Activated CD4-positive, alpha-beta T cell treated with anti-CD3 and anti-CD28 coated beads for 36 hours (primary cell): ENCODE measurements at places on chromosomes 7 and 10. TPM values are rescaled to one million over a fixed set of nuclear protein-coding genes. Genes with fewer than 3 reads are reported as not detected.
A peak's percentile ranks its signal among the peaks of the same experiment; 100 is the strongest.

The TCAF2 gene
- total RNA-seq, result 50.6 TPM

The ALOX5 gene
- 0.21 TPM for total RNA-seq

The PNPLA8 gene
- 18.4 TPM for total RNA-seq

The FEZF1 gene
- total RNA-seq, result not detected

The WNT16 gene
- not detected for total RNA-seq

The BNIP3 gene
- total RNA-seq, result 200 TPM

The EVX1 gene
- not detected for total RNA-seq

DNA sequence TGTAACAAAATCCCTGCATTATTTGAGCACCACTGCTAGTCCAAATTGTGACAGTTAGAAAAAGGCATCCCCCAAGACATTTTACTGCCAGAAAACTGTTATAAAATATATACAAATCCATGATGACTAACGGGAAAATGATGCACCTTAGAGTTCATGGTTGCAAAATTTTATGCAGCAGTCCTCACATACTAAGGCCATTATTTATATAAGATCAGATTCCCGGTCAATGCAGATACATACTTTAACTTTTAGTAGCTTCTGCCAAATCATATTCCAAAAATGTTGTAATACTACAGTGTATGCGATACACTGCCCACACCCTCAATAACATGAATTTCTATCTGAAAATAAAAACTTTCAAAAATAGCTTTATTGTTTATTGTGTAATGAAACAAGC lies 239.9 kb upstream of the ZNF32 start:
- H3K4me1 ChIP-seq, result no peaks in the 10 kb centered on the region
- no peak for DNase-seq

- H3K27ac ChIP-seq, result no peak overlapping the region
- no peaks in the 10 kb centered on the region for H3K4me1 ChIP-seq
- no peaks in the 10 kb centered on the region for H3K36me3 ChIP-seq
- no peak overlapping the region for H3K4me3 ChIP-seq
These were observed 34.0 kb upstream of the CD36 start for GRCh38 chr7:80604436-80604835.

- peaks cover 25% of the 10 kb centered on the region for H3K36me3 ChIP-seq
- no peak overlapping the region for H3K4me3 ChIP-seq
These were observed 39.1 kb downstream of the NHLRC2 start for GRCh38 chr10:113893570-113893969.

- H3K27me3 ChIP-seq, result peaks cover 32% of the 10 kb centered on the region
- no peak overlapping the region for H3K27ac ChIP-seq
- no peaks in the 10 kb centered on the region for H3K4me1 ChIP-seq
These were observed 312.6 kb downstream of the WDR37 start for GRCh38 chr10:1368842-1369171.

GRCh38 chr10:6382081-6382480 lies 179.3 kb downstream of the PFKFB3 start:
- peaks cover 24% of the 10 kb centered on the region for H3K4me1 ChIP-seq
- H3K27ac ChIP-seq, result peak overlapping the region; percentile 86
- peak; percentile 66 for DNase-seq
- H3K27me3 ChIP-seq, result no peaks in the 10 kb centered on the region

GRCh38 chr7:6565655-6566054 lies 11.6 kb upstream of the ZDHHC4 start:
- H3K27ac ChIP-seq, result no peak overlapping the region
- H3K27me3 ChIP-seq, result no peaks in the 10 kb centered on the region
- H3K4me3 ChIP-seq, result no peak overlapping the region

DNA sequence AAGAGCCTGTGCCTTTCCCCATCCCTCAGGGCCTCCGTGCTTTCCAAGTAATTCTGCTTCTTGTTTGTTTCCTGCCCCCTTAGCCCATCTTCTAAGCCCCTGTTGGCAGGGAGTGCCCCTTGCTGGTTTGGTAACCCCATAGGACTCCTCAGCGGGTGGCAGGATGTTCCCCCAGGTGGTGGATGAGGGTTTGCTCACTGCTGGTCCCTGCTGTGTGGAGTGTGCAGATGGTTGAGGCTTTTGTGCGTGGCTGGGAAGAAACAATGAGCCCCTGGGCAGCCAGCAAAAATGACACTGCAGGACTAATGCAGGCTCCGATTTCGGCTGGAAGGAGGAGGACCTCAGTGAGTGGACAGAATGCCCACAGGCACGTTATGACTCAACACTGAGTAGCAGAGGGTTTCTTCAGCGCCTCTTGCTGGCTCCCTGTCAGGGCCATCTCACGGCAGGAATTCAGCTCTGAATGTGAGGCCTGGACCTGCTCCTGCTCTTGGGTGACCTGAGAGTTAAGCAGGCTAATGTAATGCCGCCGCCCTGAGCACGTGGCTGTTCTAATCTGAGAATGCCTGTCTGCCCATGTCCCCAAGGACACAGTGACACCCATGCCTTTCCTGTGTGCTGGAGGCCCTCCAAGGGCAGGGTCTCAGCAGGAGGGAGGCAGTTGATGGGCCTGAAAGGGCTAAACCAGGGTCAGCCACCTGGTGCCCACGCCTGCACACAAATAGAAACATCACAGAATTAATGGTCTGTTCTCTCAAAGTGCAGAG lies 16.6 kb downstream of the BAG3 start:
- peaks cover 21% of the 10 kb centered on the region for H3K36me3 ChIP-seq
- H3K27me3 ChIP-seq, result no peaks in the 10 kb centered on the region
- H3K4me1 ChIP-seq, result peaks cover 57% of the 10 kb centered on the region
- H3K27ac ChIP-seq, result no peak overlapping the region
- no peak for DNase-seq

DNA sequence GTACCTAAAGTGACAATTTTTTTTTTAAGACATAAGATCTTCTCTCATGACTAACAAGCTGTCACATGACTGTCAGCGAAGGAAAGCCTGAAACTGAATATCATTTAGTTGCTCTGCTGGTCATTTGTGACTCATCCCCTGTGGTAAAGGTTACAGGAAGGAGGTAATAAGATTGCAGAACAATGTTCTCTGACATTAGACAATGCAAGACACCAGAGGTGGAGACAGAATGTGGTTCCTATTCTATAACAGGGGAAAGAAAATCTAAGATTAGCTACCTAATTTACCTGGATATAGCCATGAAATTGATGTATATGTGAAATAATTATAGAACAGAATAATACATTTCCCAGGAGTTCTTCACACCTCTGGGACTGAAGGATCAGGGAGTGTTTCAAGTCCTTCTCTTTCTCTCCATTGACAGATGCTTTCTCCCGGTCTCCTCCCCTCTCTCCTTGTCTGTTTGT lies 47.7 kb downstream of the LRGUK start:
- DNase-seq, result peak; percentile 12
- peaks cover 8% of the 10 kb centered on the region for H3K4me1 ChIP-seq
- H3K27me3 ChIP-seq, result peaks cover 2% of the 10 kb centered on the region
- no peak overlapping the region for H3K27ac ChIP-seq

DNA sequence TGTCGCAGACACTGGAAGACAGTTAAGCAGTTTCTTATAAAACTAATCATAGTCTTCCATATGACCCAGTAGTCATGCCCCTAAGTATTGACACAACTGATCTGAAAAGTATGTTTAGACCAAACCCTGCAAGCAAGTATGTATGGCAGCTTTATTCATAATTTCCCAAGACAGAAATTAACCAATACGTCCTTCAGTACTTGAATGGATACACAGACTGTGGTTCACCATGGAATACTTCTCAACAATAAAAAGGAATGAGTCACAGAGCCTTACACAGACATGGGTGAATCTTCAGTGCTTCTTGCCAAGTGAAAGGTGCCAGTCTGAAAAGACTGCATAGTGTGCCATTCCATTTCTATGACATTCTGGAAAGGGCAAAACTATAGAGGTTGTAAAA lies 50.2 kb upstream of the AKR1E2 start:
- peaks cover 12% of the 10 kb centered on the region for H3K4me1 ChIP-seq
- H3K4me3 ChIP-seq, result no peak overlapping the region
- DNase-seq, result no peak
- peaks cover 14% of the 10 kb centered on the region for H3K27me3 ChIP-seq

DNA sequence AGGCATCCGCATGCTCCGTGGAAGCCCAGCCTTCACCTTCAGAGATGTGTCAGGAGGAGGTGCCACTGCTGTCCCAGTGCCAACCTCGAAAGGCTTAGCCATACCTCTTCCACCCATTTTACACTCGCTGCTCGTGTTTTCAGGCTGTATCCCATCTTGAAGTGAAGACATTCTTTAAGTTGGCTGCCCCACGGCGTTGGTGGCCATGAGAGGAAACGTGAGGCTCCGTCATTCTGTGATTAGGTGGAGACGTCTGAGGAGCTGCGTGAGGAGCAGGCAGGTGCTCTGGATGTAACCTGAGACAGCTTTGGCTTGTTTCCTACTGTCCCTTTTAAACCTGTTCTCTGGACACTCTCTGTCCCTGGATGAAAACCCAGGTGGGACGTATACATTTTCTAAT lies 159.9 kb upstream of the RNF32 start:
- DNase-seq, result no peak
- no peak overlapping the region for H3K27ac ChIP-seq
- H3K4me3 ChIP-seq, result no peak overlapping the region
- H3K27me3 ChIP-seq, result peaks cover 17% of the 10 kb centered on the region

DNA sequence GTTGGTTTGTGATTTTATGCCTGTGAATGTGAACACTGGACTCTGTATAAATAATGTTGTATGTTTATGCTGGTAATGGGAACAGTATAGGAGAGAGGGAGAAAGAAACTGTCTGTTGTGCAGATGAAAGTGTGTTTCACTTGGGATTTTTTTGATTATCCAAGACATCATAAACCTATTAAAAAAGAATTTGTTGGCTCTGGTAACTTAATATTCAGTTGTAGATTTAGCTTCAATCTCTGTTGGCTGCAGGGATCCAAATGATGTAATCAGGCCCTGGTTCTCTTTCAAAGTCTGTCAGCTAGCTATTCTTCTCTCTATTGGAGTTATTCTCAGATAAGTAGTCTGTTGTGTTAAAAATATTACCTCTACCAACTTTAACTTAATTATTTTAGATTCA lies 168.8 kb upstream of the RHOBTB1 start:
- H3K27me3 ChIP-seq, result peaks cover 5% of the 10 kb centered on the region
- no peak for DNase-seq
- H3K4me3 ChIP-seq, result no peak overlapping the region
- no peaks in the 10 kb centered on the region for H3K4me1 ChIP-seq

GRCh38 chr7:122304319-122304975 lies at the start of gene FEZF1:
FEZF1 (minus strand) TSS chr7:122304750; CDS start chr7:122304437, 313 bp downstream.
- no peaks in the 10 kb centered on the region for H3K36me3 ChIP-seq
- DNase-seq, result no peak
- no peak within 1 kb of the TSS for H3K4me3 ChIP-seq

DNA sequence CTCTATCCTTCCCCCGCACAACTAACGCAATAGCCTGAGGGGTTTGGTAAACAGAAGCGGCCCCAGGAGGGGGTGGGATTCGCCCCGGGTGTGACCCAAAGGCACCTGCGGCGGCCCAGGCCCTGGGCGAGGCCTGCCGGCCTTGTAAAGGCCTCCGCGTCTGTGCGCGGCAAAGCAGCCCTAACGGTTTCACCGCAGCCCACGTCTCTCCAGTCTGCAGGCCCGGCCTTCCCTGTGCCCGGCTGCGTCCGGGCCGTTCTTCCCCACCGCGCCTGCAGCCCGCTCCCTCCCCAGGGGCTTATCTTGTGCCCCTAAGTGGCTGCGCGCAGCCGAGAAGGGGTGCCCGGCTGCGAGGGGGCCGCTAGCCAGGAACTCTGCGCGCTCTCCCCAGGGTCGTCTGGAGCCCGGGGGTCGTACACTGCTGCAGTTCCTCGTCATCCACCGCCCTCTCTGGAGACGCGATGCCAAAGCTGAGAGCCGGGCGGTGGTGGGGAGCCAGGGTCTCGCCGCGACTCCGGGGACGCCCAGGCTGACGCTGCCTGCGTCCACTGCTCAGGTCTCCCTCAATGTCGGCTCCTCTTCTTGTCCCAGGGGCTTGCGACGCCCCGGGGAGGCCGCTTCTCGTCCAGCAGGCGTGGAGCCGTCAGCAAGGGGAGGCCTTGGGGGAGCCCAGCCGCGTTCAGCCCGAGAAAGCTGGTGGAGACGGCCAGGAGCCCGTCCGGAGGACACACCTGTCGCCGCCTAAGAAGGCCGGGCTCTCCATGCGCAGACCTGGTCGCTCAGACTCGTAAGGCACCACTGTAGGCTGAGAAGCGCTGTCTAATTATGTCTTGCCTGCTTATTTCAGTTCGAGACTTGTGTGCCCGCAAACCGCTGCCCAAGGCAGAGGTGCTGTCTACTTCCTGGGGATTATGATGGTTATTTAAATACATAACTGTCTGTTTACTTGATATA lies 132.3 kb downstream of the SPAG6 start:
- peaks cover 18% of the 10 kb centered on the region for H3K4me1 ChIP-seq
- H3K27me3 ChIP-seq, result peaks cover 46% of the 10 kb centered on the region
- H3K36me3 ChIP-seq, result no peaks in the 10 kb centered on the region
- peak overlapping the region; percentile 26 for H3K4me3 ChIP-seq
- no peak overlapping the region for H3K27ac ChIP-seq
- DNase-seq, result peak; percentile 18

DNA sequence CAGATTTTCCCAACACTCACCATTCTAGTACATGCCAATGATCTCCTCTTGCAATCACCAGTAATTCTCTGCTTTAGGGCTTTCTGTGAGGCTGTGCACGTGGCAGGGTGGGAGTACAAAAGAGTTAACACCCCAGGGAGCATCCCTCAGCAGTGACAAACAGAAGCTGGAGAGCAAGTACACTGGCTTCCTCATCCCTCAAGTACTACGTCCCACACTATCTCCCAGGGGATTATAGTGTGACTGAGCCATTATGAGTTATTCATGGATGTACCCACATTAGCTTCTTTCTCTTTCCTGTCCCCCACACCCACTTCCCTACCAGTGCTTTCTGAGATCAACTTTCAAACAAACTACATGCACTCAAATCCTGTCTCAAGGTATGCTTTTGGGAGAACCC lies 1216.5 kb upstream of the AUTS2 start:
- no peaks in the 10 kb centered on the region for H3K36me3 ChIP-seq
- no peak overlapping the region for H3K27ac ChIP-seq
- no peaks in the 10 kb centered on the region for H3K4me1 ChIP-seq
- no peak overlapping the region for H3K4me3 ChIP-seq
- DNase-seq, result no peak

GRCh38 chr10:118171861-118172260 lies 125.1 kb upstream of the RAB11FIP2 start:
- no peaks in the 10 kb centered on the region for H3K4me1 ChIP-seq
- no peak overlapping the region for H3K27ac ChIP-seq
- no peak for DNase-seq
- no peak overlapping the region for H3K4me3 ChIP-seq
- H3K27me3 ChIP-seq, result peaks cover 27% of the 10 kb centered on the region
- H3K36me3 ChIP-seq, result no peaks in the 10 kb centered on the region

DNA sequence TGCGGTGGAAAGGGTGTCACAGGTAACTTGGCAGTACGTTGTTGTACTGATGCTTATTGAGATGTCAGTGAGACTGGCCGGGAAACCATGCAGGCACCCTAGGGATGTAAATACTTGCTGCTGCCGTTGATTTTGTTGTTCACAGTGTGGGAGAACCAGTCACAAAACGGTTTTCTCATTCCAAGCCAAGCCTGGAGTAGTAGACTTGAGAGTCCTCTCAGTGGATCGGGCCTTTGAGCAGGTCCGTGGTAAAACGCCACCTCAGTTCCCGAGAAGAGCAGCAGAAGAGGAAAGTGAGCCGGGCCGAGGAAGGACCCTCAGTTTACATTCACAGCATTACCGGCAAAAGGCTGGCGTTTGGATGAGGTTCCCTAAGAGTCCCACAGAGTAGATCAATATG lies 1.1 kb downstream of the JAKMIP3 start:
- no peak for DNase-seq
- no peaks in the 10 kb centered on the region for H3K36me3 ChIP-seq
- no peak overlapping the region for H3K27ac ChIP-seq
- H3K4me3 ChIP-seq, result no peak overlapping the region
- peaks cover 8% of the 10 kb centered on the region for H3K27me3 ChIP-seq
